ENCODE measurements at places on chromosomes 6 and 20.

GRCh38 chr20:34746674-34747073 lies 42.5 kb downstream of the TP53INP2 start:
- DNase-seq: no peak

- DNase-seq: no peak
Observed at GRCh38 chr6:108027056-108027455, 47.5 kb downstream of the OSTM1 start.

DNA sequence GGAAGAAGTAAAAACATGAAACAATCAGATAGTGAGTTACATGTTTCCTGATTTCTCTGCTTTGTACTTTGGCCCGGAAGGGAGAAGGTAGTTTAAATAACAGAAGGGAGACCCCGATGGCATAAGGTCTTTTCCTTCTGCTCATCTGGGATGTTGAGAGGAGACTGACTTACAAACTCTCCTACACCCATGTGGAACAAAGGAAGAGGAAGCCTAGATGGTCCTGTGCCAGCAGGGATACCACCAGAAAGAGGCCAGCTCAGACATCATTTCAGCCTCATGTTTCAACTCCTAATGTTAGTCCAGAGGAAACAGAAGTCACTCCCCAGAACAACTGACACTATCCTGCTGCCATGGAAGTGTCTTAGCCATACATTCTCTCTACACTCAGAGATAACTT lies 250.7 kb upstream of the NOX3 start:
- DNase-seq: no peak

DNA sequence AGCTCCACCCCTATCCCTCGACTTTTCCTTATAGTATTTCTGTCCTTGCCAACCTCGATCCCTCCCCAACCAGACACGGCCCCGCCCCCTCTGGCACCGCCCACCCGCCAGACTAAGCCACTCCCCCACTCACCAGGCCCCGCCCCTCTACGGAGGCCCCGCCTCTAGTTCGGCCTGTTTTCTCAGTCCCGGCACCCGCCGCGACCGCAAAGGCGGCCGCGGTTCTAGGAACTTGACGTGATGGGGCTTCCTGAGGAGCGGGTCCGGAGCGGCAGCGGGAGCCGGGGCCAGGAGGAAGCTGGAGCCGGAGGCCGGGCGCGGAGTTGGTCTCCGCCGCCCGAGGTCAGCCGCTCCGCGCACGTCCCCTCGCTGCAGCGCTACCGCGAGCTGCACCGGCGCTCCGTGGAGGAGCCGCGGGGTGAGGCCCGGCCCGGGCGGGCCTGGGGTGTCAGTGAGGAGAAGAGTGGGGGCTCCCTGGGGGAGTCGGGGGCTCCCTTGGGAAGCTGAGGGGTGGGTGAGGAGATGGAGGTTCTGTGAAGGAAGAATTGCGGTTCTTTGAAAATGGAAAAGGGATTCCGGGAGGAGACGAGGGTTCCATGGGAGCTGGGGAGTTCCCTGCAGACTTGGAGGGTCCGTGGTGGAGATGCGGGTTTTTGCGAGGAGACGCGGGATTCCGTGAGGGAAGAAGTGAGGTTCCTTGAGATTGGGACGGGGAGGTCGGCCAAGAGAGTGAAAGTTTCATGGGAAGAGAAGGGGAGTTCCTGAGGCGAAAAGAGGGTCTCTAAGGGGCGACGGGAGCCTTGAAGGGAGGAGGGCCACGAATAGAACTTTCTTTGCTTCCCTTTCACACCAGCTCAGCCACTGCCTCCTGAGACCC lies at the start of gene ACSS2:
Gene ACSS2, plus strand, starts transcription at position 207 of the 877 bp plus-strand sequence. Its CDS starts 34 bp downstream, at position 241.
- DNase-seq: no peak

DNA sequence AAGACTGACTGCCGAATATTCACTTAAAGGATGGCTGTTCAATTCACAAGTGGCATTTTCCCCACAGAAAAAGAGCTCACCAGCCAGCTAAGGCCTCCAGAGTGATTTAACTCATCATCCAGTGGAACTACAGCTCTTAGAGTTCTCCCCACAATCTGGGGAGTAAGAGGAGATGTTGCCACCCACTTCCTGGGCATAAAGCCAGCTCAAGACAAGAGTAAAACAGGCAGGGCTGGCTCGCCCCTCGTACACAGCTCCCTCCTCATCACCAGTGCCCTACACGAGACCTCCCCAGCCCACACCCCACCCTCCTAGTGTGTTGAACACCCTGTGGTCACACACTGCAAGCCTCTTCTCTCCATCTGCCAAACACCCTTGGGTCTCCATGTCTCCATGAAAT lies 47.2 kb upstream of the IPCEF1 start:
- DNase-seq: no peak

GRCh38 chr20:57818418-57819181 lies 108.8 kb upstream of the PMEPA1 start:
- no peak for DNase-seq

GRCh38 chr20:21075471-21075870 lies 30.7 kb downstream of the LINC00237 start:
- no peak for DNase-seq

DNA sequence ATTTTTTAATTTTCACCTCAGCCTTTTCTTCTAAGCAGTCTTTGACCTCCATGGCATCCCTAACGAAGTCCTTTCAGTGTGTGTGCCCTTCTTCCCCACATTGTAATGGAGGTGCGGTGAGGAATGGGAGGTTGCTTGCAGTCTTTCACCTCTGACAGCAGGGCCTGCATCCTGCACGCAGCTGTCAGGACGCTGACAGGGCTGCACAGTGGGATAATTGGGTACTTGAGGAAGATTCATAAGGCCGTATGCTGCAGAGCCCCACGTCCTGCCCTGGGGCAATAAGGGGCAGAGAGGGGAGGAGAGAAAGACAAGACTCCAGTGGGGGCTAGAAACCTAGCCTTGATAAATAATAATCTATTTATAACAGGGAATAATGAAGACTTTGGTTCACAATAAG lies 184.7 kb downstream of the SAMD5 start:
- no peak for DNase-seq

GRCh38 chr20:2305029-2305428 lies 9.2 kb downstream of the TGM3 start:
- no peak for DNase-seq

GRCh38 chr20:23488996-23489395 lies 1.9 kb upstream of the CST8 start:
- no peak for DNase-seq

GRCh38 chr6:12314751-12315150 lies 24.6 kb downstream of the EDN1 start:
- DNase-seq: no peak

DNA sequence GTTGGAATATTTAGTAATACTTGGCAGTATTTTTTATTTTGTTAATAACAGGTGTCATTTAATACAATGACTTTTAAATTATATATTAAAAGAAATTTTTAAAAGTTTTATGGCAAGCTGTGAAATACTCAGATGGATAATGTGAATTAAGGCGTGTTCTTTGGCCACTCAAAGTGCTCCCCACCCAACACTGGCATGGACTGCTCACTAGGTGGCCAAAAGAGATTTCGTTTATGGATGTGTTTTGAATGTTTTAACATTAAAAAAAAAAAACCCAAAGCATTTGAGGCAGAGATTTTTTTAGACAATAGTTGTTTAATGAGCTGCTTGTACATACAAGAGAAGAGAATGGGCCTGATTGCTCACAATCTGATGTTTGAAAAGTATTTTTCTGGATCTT lies 86.5 kb downstream of the QKI start:
- no peak for DNase-seq

DNA sequence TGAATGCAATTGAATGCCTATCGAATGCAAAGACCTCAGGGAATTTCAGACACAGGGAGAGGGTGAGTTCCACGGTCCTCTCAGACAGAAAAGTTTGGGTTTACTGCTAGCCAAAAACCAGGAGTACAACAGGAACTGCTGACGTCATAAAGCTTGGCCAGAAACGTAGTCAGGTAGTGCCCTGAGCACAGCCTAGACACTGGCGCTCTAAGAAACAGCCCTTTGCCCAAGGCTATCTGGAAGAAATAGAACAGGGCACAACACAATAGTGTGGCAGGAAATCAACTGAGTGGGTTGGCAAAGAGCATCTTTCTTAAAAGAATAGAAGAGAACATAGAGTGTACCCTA lies 58.0 kb downstream of the GFOD1 start:
- DNase-seq: no peak

DNA sequence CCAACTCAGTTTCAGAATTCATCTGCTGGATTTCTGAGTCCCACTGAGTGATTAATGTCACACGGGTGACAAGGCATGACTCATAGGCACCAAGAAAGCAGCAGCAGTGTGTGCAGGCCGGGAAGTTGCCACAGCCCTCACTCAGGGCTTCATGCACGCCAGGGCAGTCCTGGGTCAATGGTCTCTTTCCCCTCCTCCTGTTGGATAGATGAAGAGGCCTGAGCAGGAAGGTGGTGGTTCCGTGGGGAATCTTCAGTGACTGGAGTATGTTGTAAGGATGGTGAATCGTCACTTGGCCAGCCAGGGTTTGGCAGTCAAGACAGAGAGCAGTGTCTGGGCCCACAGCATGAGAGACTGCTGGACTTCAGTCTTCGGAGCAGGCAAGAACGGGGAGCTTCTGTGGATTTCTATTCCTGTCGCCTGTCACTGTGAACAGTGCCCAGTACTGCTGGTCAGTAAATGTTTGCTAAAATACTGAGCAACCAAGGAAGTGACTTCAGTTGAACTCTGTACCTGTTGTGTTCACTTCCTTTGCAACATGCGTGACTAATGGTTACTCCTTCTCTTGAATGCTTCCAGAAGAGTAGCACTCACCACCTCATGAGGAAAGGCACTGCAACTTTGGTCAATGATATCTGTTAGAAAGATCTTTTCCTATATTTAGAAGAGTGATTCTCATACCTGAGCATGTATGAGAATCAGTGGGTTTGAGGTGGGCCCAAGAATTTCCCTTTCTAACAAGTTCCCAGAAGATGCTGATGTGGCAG lies 62.0 kb upstream of the CD93 start:
- DNase-seq: peak; percentile 74

GRCh38 chr6:11309947-11310665 lies 77.6 kb upstream of the NEDD9 start:
- DNase-seq: no peak

DNA sequence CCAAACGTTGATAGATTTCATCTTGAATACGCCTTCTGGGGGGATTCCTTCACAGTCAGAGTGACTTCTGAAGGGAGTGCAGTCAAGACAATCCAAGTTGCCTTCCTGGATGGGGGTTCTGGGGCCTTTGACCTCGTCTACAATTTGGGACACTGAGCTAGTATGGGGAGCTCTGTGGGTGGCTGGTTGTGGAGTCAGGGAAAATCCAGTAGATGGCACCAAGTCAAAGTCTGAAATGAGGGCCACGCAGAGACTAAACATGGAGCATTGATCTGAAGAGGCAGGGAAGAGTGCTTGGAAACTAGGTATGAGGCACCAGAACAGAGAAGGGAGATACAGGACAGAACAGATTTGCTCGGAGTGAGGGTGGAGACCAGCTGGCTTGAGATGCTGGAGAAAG lies 43.6 kb upstream of the CCN6 start:
- DNase-seq: no peak

DNA sequence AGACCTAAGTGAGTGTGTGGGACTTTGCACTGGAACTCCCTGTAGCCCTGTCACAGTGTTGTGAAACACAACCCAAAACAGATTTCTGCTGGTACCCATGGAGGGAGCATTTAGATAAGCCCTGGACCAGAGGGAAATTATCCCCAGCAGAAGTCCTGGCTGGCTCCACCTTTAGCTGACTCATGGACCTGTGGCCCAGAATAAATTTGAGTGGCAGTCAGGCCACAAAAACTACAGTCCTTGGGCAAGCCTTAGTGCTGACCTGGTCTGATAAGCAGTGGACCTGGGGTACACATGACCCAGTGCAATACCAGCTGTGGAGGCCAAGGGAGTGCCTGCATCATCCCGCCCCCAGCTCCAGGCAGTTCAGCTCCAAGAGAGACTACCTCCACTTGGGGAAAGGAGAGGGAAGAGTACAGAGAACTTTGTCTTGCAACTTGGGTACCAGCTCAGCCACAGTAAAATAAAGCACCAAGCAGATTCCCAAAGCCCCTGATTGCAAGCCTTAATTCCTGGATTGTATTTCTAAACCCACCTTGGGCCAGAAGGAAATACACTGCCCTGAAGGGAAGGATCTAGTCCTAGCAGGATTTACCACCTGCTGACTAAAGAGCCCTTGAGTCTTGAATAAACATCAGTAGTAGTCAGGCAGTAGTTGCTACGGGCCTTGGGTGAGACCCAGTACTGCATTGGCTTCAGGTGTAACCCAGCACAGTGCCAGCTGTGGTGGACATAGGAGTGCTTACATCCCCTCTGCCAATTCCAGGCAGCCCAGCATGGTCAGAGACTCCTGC lies 140.4 kb upstream of the COL21A1 start:
- no peak for DNase-seq

DNA sequence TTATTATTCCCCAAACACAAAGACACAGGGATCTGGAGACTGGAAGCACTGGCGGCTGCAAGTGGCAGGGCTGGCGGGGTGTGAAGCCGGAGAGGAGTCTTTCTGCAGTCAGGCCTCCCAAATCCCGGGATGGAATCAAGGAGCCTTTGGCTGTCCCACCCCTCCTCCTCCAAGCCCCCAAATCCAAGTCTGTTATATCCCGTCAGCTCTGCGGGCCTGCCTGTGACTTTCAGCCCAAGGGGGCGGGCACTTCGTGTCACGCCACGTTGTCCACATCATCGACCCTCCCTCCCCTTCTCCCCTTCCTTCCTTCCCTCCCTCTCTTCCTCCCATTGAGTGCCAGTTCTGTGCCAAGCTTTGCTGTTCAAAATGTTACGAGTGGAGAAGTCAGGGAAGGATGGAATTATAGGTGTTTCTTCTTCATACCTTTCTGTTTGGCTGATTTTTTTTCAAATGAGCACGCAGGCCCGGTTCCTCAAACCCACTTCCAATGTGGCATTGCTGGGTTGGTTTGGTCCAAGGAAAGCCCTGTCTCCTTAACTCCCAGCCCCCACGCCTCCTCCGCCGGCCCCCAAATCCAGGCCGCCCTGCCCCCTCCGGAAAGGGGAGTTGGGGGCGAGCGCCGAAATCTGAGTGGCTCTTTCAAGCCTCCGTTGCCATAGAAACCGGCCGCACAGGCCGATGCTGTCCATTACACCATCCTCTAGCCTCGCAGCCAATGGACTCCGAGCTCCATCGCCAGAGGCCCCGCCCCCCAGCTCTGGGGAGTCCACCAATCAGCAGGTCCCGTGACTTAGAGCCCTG lies 12.7 kb downstream of the ZCCHC3 start:
- DNase-seq: no peak

DNA sequence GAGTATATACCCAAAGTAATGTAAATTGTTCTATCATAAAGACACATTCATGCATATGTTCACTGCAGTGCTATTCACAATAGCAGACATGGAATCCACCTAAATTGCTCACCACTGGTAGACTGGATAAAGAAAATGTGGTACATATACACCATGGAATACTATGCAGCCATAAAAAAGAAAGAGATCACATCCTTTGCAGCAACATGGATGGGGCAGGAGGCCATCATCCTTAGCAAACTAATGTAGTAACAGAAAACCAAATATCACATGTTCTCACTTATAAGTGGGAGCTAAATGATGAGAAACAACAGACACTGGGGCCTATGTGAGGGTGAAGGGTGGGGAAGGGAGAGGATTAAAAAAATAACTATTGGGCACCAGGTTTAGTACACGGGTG lies 11.5 kb upstream of the TMEM200A start:
- DNase-seq: no peak

Measured in GM12878 (cell line).